HS-5 (cell line): ENCODE measurements at places on chromosomes 11 and 22.

DNA sequence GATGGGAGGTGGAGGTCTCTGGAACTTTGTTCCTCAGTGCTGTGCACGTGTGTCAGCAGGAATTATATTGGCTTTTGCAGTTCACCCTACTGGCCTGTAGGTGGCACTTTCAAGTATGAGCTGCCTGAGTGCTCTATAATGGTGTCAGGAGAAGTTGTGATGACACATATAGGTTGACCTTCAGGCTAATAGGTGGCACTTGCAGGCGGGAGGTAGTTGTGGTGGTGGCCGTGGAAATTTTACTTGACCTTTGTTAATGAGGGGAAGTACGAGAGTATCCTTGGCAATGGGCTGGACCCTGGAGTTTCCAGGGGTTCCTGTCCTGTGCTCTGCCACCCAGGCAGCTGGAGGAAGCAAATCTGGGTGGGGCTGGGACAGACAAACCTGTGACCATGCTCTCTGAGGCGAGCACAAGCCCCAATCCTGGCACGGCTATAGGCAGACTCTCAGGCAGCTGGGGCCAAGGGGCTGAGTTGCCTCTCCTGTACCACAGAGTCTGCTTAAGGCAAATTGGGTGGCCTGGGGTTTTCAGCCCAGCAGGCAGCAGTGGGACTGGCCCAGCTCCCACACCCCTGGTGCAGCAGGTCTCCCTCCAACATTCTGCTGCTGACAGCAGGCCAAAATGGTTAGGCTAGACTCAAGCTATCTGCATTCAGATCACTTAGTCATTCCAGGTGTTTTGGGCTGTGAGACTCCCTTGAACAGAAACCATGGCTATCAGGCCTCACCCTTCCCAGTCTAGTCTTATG is 147.5 kb upstream of the CTSC start:
- no peak for DNase-seq

GRCh38 chr11:95150956-95151684 is 61.5 kb downstream of the ENDOD1 start:
- peak; percentile 78 for DNase-seq

DNA sequence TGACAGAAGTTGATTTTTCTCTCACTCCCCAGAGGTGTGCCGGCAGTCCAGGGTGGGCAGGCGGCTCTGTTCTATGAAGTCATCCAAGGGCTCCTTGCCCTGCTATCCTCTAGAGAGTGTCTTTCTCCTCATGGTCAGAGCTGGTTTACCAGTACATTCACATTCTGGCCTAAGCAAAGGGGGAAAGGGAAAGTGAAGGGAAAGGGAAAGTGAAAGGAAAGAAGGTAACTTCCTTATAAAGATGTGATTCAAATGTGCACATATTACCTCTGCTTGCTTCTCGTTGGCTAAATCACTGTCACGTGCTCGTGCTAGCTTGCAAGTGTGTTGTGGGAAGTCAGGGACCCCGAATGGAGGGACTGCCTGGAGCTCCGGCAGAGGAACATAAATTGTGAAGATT is 2.9 kb upstream of the HTATIP2 start:
- no peak for DNase-seq

DNA sequence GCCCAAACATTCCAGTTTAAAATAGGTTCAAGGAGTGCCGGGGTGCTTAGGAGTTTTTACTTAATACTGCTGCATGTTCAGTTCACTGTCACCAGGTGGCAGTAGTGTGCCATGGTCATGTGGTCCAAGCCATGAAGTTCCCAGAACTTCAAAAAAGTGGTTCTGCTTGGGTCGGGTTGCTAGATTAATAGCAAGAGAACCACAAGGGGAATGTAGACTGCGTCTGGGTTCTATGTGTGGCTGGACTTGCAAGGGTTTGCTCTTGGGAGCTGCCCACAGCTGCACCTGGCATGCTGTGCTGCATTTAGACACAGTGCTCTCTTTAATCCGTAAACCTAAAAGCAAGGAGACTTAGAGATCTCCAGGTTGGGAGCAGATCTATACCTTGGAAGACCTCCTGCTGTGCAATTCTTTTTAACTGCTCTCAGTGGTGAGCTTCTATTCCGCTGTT is 6.5 kb upstream of the SPON1 start:
- DNase-seq = no peak

GRCh38 chr11:6541356-6541755 is 44.3 kb downstream of the DNHD1 start:
- DNase-seq = no peak

DNA sequence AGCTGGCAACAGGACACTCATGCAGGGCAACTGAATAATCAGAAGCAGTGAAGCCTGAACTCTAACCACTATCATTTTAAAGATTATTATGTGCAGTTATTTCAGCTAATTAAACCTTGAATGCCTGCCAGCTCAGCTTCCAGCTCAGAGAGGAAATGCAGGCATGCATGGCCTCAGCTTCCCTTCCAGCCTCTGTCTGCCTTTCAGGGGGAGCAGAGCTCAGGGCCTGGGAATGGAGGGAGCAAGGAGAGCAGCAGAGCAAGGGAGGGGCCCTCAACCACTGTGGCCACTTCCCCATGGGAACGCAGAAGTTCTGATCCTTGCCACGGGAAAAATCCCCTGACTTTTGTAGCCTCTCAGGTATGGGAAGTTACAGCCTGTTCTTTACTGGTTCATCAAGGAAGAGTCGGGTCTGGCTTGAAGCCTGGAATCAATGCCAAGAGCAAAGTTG is 32.5 kb upstream of the APLNR start:
- DNase-seq = no peak

DNA sequence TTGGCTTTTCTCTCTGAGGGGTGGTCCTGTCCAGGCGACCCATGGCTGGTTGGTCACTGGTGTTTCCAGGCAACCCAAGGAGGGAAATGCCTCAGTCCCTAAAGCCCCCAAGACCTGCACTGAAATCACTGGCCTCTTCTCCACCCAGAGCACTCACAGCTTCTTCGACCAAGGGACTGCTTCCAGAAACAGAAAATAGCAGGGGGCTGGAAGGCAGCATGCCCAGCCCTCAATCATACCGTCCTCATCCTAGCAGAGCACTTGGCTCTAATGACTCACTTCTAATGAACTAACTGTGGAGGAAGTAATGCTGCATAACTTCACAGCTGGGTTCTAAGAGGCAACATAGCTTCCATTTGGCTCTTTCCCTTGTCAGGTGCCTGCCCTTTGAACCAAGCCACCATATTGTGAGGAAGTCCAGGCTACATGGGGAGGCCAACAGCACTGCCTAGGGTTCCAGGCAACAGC is 27.6 kb downstream of the DKK3 start:
- DNase-seq = no peak

GRCh38 chr11:65373839-65374580 is 8.4 kb downstream of the SLC25A45 start:
- DNase-seq = no peak

- no peak for DNase-seq
Measured at GRCh38 chr11:131279654-131280384, 90.6 kb upstream of the NTM start.

- DNase-seq = no peak
Measured at GRCh38 chr11:57763568-57763967, 2.0 kb downstream of the CTNND1 start.

DNA sequence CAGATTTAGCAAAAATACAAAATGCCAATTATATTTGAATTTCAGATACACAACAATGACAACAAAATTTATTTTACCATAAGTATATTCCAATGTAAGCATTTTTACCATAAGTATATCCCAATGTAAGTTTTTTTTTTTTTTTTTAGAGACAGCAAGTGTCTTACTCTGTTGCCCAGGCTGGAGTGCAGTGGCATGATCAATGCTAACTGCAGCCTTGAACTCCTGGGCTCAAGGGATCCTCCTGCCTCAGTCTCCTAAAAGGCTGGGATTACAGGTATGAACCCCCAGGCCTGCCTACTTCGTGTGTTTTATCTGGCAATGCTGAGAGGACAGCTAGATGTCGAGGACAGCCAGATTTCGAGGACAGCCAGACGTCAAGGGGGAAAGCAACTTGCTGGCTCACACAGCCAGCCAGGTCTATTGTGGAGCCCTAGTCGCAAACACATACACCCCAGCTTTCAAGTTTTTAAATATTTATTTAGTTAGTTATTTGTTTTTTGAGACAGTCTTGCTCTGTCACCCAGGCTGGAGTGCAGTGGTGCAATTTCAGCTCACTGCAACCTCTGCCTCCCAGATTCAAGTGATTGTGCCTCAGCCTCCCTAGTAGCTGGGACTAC is 1.1 kb upstream of the SERPING1 start:
- no peak for DNase-seq

- DNase-seq = no peak
Measured at GRCh38 chr11:112966561-112966960, 5.3 kb downstream of the NCAM1 start.

GRCh38 chr11:65293909-65294381 is 20.7 kb upstream of the CDC42EP2 start:
- DNase-seq = no peak

- no peak for DNase-seq
Measured at GRCh38 chr22:36222887-36223450, 16.4 kb downstream of the APOL2 start.

DNA sequence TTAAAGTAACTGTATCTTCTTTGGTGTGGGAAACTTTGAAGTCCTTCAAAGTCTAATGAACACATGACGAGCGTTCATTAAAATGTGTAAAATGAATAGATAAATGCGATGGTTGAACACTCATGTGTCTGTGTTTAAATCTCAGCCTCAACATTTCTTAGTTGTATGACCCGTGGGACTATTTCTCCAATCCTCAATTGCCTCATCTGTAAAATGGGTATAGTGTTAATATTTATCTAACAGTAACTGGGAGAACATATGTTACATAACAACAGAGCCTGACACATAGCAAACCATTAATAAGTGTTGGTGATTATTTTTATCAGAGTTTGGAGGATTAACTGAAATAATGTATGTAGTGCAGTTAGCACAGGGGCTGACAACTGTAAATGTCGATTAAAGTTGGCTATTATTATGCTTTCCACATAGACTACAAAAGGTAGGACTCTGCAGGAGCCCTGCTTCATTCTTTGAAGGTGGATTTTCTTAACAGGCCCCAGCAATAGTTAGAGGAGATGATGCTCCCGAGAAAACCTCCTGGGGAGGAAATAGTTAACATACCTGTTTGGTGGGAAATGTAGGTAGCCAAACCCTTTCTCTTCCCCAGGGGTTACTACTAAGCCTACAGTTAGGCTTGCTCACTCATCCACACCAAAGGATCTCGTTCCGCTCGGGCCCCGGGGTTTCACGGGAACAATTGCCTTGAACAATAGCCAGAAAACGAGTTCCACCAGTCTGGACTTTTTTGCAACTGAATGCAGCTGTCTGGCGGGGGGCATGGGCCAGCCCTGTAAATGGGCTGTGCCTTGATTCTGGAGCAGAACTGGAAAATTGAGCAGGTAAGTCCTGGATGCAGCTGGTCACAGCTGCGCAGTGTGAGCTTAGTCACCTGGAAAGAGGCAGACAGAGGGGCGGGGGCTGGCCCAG is 133.4 kb downstream of the DBX1 start:
- DNase-seq = no peak

DNA sequence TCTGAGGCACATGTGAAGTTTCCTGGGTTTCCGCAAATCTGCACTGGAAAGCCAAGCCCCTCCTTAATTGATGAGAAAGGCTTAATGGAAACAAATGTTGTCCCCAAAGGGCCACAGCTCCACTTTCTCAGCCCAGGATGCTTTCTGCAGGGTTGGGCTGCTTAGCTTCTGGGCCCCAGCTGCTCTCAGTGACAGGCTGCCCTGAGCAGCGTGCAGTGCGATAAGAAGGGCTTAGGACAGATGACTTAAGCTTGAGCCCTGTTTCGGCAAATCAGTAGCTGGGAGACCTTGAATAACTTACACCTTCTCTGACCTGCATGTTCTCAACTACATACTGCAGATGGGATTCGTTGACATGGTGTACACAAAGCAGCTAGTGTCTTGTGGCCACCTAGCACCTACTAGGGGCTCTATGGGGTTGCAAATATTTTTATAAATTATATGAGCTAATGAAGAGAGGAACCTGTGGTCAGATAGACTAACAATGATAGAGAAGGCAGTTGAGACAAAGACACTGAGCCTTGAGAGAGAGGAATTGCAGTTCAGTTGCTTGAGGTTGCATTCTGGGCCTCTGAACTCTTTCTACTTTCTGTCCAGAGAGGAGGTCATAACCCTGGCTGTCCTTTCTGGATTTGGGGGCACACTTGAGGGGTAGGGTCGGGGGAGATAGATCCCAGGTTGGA is 11.5 kb downstream of the STX3 start:
- no peak for DNase-seq

- DNase-seq = no peak
Measured at GRCh38 chr11:124978316-124978715, 24.3 kb downstream of the CCDC15 start.

DNA sequence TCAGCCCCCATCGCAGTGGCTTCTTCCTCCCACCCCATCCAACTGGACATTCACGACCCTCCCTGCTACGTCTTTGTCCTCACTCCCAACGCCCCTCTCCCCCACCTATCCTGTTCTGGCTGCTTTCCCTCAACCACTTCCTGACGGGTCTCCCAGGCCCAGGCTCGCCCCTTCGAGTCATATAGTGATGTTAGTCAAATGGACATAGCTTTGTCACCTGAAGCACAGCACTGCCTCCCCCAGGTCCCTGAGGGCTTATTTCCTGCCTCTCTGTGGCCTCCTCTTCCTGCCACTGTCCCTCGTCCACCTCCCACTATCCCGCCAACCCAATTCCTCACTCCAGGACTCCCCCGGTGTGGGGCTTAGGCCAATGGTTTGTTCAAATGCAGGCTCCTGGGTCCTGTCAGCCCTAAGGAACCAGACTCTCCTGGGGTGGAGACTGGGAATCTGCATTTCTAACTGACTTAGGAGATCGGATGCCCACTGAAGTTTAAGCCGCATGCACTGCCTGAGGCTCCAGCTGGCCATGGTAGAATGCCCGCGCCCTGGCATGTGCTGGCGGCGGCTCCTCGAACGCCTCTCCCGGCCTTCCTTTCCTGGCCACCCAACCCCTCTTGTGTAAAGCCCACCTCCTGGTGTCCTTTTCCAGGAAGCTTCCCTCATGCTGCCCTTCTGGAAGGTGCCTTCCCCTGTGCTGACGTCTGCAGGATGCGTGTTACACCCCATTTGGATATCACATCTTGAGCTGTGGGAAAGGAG is 18.3 kb downstream of the SUN2 start:
- DNase-seq = no peak

DNA sequence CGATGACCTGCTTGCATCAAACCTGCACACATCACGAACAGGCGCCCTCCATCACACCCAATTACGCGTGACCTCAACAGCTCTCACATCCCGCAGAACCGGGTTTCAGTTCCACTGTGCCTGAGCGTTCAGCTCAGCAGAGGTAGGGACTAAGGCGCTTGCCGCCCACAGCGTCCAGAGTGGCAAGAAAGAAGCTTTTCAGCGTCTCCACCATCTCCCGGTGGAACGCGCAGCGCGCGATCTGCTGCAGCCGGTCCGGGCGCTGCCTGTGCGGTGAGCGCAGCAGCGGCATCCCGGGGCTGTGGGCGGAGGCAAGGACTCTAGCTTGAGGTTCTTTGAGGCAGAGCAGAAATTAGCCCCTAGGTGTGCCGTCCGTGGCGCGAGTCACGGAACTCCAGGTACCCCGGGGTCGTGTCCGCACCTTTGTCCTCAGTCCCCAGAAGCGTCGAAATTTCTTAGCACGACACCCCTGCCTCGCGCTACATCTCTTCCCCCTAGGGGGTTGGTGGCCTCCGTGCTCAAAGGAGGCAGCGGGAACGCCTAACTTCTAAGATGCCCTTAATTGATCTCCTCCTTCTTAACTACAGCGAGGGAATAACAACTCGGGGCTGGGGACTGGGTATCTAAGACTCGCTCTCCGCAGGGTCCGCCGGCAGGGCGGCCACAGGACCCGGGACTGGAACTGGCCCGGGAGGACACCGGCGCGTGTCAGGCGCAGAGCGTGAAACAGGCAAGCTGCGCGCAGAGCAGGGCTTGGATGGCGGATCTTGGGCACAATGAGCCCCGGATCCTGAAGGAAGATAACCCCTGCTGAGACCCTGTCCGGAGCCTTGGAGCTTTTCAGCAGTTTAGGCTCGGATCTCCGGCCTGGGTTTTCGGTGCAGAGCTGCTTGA is 1.7 kb upstream of the CALCA start:
- DNase-seq = no peak
